ENCODE measurements at places on chromosomes 7 and 10.
A peak's percentile ranks its signal among the peaks of the same experiment; 100 is the strongest.

DNA sequence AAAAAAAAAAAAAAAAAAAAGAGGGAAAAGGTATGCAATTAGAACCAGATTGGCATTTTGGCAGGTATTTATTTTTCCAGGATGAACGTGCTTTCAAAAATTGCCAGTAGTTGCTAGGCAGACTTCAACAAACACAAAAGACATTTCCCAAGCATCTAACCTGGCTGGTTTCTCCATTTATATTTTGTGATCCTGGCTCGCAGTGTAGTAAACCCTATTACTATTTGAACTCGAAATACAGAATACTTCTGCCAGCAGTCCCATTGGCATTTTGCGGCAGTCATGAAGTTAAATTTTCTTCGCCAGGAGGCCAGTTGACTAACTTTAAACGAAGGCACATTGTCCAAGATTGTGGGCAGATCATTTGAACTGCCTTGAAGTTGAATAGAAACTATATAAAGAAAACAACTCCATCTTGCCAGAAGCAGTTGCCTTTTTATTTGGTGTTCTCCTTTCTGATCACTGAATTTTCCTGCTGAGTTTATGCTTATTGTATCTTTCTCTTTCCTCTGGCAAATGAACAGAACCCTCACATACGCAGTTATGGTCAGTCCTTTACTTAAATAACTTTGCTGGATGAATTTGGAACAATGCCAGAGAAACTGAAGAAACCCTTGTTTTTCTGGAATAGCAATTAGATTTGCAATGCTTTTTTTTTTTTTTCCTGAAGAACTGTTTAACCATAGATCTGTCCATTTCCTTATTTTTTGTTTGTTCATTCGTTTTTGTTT, 132.9 kb downstream of the BICC1 start:
- DNase-seq, result no peak

DNA sequence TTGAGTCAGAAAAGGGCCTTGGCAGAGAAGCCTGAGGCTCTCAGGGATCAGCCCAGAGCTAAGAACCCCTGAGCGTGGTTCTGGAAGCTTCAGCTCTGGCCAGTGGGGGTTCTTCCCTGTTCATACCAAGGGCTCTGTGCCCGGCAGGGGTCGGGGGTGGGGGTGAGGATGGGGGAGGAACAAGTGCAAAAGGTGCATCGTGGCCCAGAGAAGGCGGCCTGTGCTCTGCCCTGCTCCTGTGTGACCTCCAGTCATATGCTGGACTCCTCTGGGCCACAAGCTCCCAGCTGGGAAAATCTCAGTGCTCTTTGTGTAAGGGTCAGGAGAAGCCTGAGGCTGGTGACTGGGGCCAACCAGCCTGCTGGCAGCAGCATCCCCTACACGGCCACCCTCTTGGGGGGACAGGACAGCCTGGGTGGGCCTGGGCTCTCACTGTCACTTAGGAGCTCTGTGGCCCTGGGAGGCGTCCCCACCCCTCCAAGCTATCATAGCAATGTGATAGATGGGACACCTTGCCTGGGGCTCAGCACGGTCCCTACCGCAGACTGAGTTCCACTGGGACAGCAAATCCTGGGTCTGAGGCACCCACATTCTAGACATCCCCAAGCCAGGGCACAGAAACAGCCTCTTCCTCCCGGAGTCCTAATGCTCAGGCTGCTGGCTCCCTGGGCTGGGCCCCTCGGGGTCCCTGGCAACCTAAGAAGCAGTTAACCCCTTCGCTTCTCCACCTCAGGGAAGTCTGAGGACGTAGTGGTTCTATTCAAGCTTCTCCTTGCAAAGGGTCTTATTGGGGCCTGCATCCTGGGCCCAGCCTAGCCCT, 2.5 kb downstream of the MMRN2 start:
- no peak for DNase-seq

GRCh38 chr10:122141821-122142640, 129.1 kb upstream of the BTBD16 start:
- no peak for DNase-seq

GRCh38 chr10:117780411-117780810, 237.9 kb downstream of the EMX2 start:
- DNase-seq, result no peak

DNA sequence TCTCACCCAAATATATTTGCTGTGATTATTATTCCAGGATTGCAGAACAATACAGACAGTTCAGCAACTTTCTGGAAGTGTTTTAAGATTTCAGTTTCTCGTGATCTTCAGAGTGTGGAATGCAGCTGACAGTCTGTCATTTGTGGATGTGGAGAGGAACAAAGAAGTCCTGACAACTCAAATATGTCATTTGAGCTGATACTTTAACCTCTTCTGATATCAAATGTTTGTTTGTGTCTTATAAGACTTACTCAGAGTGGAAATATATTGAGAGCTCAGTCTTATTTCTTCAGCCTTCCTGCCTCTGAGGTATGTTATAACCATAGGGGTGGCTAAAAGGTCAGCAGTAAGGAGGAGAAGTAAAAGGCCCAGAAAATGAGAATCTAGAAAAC, 96.4 kb downstream of the OSBPL3 start:
- DNase-seq, result no peak

GRCh38 chr10:51063659-51064535, 10.4 kb upstream of the PRKG1 start:
- DNase-seq, result peak; percentile 28

DNA sequence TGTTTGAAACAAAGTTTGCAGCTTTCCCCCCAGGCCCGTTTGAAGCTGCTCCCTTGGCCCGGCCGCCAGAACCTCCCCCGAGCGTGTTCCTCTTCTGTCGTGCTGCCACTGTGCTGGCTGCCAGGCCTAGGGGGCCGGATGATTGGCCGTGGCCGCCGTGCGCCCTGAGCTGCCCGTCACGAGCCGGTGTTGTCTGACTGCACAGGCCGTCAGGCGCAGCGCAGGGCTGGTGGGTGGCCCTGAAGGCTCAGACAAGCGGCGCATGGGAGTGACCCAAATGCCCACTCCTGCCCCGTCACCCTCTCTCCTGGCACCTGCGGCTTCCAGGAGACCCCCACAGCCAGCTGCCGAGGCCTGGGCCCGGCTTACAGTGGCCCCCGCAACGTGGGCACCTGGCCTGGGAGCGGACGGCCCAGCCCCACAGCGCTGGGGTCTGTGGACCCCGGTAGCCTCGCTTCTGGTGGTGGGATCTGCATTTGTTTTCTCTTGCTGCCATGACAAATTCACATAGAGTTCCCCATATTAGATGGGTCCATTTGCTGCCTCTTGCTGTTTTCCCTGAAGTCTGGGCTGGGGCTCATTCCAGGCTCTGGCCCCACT, 13.1 kb downstream of the JAKMIP3 start:
- no peak for DNase-seq

DNA sequence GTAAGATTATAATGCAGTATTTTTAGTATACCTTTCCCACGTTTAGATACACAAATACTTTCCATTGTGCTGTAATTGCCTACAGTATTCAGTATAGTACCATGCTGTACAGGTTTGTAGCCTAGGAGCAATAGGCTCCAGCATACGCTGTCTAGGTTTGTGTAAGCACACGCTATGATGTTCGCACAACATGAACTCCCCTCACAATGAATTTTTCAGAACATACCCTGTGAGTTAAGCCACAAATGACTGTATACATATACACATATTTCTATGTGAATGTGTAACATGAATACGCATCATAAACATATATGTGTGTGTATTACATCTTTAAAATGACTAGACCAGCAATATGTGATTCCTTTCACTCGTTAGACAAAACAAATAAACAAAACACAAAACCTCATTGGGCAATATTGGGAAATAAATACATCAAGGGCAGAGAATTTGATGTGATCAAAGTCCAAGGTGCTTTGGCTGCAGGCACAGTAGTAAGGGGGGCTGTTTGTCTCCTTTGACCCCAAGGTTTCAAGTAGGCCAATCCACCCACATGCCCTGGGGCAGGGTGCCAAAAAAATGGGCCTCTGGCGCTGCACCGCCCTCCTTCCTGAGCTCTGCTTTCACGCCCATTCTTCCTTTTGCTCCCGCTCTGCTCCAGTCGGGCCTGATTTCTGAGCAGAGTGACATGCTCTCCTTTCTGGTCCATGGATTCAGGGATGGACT, 33.9 kb downstream of the CHN2 start:
- no peak for DNase-seq

- DNase-seq, result no peak
Observed at GRCh38 chr7:82760831-82761230, 317.3 kb upstream of the CACNA2D1 start.

GRCh38 chr7:149319376-149319775, 57.4 kb downstream of the ZNF783 start:
- no peak for DNase-seq

DNA sequence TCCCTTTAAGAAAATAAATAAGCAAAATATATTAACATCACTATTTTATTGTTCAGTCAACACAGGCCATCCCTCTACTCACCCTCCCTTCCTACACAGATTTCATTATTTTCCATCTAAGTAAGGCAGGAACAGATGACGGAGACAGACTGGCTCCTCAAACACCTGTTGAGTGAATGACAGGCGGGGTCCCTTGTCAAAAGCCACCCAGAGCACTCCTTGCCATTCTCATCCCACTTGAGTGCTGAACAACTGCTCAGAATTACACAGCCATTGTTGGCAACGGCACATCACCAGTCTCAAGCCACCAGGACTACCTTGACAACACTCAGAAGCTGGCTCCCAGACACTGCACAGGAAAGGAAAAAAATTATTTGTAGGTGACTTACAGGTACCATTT, 3.3 kb downstream of the GRB10 start:
- no peak for DNase-seq

DNA sequence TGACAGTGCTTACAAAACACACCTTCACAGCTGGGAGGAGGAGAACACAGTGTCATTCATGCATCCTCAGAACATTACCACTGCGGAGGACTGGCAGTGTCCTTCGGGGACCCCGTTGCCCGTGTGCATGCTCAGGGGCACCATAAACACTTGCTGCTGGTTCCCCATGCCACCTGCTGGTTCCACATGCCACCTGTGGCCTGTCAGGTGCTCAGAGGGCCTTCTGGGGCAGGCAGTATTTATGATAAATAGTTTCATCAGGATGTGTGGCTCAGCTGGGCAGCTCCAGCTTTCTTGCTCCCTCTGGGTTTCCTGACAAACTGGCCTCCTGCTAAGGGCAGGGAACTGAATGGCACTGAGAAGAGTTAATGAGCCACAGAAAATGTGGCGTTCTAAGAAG, 32.1 kb downstream of the CELF2 start:
- DNase-seq, result no peak

- DNase-seq, result peak; percentile 63
Observed at GRCh38 chr10:34698979-34699378, 116.1 kb downstream of the PARD3 start.

DNA sequence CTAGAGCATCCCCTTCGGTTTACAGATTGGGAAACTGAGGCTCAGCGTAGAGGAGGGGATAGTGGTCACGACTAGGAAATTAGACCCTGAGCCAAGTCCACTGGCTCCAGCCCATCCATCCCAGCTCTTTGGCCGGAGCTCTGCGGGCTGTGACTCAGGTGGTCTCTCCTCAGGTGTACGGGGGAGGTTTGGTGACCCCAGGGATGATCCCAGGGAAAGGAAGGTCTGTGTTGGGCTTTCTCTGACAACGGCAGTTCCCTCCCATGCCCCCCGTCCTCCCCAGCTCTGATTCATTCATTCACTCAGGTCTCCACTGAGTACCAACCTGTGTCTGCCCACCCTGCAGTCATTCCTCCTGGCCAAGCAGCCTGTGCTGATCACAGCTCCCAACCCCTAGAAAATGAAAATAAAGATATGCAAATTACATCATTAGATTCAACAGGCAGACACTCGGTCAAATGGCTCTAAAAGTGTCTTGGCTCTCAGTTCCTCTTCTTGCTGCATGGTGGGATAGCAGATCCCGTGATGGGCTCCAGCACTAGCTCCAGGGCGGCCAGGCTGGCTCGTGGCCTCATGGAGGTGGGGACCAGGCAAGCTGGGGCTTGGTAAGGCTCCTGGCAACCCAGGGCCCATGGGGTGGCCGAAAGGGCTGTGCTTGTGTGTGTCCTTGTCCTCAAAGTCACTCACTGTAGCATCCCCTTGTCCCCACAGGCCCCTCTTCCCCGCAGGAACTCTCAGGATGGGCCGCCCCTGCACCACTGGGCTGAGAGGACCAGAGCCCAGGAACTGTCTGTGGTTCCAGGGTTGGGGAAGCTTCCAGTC, 37.8 kb downstream of the CLRN3 start:
- DNase-seq, result no peak

GRCh38 chr7:138666385-138666784, 34.8 kb downstream of the SVOPL start:
- no peak for DNase-seq

DNA sequence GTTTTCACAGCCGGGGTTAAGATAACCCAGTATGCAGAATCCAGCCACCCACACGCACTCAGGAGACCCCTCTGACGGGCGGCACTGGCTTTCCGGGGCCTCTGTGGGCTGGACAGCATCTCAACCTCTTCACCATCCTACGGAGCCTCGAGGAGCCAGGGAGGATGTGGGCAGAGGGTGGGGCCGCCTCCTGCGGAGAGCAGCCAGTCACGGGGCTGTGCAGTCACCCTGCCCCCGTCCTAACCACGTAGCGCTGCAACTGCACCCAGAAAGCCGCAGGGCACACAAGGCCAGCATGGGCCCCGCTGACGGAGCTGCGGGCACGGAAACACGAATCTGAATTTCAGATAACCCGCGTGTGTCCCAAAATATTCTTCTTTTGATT, 270.3 kb downstream of the ELFN1 start:
- no peak for DNase-seq

- DNase-seq, result peak; percentile 25
Observed at GRCh38 chr7:121395494-121395960, 581 bp downstream of the FAM3C start.

DNA sequence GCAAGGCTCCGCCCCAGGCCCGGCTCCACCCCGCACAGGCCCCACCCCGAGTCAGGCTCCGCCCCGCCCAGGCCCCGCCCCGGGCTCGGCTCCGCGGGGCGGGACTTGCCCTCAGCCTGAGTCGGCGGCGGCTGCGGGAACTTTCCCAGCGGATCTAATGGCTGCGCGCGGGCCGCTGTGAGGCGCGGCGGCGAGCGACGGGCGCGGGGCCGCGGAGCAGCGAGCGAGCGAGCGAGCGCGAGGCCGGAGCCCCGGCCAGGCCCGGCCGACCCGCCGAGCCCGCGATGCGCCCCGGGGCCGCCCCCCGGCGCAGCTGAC, at the start of gene INPP5A:
TSS of gene INPP5A (plus strand) at position 104 of the 318 bp plus-strand sequence. CDS start 310 bp downstream, outside the sequence.
- DNase-seq, result no peak

DNA sequence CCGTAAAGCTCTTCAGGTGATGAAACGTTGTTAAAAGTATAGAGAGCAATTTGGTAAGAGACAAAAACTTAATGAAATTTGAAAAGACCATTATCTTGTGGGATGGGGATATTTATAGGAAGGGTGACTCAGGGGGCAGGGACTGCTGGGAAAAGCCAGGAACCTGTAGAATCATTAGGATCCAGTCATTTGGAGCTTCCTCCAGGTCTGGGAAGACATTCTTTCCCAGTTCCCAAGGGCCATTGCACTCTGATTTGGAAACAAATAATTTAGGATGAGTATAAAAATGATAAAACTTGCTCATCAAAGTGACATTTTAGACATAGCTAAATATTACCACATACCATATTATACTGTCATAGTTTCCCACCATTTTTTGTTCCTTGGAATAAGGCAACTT, 143.9 kb downstream of the PFKFB3 start:
- no peak for DNase-seq

GRCh38 chr10:110784198-110784597, 87.5 kb upstream of the PDCD4 start:
- DNase-seq, result no peak
